ENCODE measurements at places on chromosomes 4 and X.

DNA sequence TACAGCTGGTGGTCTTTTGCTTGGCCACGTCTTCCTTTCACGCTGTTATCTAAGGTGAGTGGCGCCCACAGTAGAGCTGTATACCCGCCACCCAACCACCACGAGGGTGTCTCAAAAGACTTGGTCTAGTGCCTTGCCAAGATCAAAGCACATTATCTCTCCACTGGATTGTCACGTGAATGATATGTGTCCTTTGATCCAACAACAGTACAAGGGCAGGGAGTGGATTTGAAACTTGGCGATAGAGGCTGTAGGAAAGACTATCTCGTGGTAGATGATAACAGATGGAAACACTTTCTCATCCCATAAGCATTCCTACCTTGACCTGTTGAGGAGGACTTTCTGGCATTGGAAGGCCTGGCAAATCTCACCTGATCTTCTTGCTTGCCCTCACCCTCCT is 37.7 kb upstream of the BCLAF3 start:
- no peak for DNase-seq

GRCh38 chrX:49171752-49172279 is at the start of gene PLP2:
TSS of gene PLP2 (plus strand) at chrX:49171898. CDS start at chrX:49172001, 103 bp downstream.
- DNase-seq: no peak

GRCh38 chr4:20276848-20277247 is 25.1 kb downstream of the SLIT2 start:
- DNase-seq: no peak

GRCh38 chr4:127400731-127401346 is 231.9 kb upstream of the INTU start:
- DNase-seq: peak; percentile 74

GRCh38 chrX:13826770-13827169 is 9.9 kb upstream of the GPM6B start:
- DNase-seq: no peak

DNA sequence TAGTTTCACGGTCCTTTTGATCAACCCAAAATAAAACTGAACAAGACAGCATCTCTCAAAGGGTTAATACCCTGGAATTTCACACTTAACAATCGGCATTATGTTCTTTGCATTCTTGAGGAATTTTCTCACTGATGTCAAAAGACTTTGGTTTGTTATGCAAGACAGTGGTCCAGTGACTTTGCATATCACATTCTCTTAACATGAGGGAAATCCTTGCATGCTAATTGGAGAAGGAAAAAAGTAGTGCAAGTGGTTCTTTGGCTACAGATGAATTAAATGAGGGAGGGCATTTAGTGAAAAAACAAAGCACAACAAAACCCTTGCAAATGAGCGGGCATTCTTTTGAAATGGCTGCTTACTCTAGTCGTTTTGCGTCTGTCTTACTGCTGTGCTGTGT is 105.1 kb upstream of the LIMCH1 start:
- no peak for DNase-seq

GRCh38 chr4:96342196-96342595 is 502.3 kb downstream of the PDHA2 start:
- no peak for DNase-seq

DNA sequence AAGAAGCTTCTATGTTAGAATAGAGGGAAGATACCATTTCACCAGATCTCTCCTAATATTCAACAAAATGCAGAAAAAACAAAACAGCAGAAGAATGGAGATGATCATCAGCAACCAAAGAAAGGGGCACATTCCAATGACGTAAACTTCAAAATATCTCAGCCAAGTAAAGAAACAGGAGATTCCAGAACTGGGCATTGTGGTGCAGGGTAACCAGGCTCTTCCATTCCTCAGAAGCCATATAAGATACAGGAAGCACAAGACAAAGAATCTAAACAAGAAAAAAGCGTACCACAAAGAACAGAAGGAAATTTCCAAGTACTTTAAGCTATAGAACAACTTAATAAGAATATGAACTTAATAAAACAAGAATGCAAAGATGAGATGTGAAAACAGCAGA is 6.9 kb upstream of the ARMCX4 start:
- no peak for DNase-seq

- DNase-seq: no peak
These were observed 197.8 kb downstream of the EPHA5 start for GRCh38 chr4:65472531-65472930.

GRCh38 chr4:80008971-80009370 is 64.1 kb downstream of the ANTXR2 start:
- DNase-seq: no peak

GRCh38 chr4:164783976-164784375 is 30.0 kb downstream of the SMIM31 start:
- no peak for DNase-seq

DNA sequence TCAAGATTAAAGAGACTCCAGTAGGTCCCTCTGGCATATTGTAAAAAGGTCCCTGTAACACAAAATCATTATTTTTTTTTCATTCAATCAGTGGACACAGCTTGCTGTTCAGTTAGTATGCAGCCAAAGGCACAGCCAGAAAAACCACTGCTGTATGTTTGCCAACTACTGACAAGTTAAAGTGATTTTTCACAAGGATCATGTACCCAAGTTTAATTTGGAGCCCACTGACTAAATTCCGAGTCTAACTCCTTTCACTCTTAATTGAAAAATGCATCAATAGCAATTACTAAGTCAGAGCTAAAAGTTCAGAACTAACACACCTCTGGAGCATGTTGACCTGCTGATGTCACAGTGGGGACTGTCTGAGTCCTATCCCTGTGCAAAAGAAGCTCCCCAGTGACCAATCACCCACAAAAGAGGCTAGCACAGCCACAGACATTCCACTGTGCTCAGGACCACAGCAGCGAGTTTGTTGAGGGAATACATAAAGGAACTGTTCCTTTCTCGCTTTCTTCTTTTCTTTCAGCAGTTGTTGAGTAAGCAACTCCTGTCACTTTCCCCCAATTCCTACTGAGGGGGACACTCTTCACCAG is 60.4 kb downstream of the STX18 start:
- no peak for DNase-seq

- no peak for DNase-seq
These were observed 89.2 kb downstream of the ZNF330 start for GRCh38 chr4:141309874-141310273.

- no peak for DNase-seq
These were observed 31.9 kb downstream of the EGF start for GRCh38 chr4:109944591-109944990.

DNA sequence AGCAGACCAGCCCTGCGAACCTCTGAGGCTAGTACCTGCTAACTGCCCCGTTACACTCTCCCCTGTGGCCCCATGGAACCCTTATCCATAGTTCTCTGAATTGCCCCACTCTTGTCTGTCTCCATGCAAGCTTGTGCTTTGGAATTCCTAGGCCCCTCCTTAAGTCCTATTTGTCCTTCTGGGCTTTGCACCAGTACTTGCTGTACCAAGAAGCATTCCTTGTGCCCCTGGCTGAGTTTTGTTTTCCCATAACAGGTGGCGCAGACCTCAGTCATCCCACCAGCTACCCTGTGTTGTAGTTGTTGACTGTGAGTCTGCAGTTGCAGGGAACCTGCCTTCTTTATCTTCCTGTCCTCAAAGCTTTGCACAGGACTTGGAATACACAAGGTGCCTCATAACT is 147.9 kb downstream of the AMMECR1 start:
- no peak for DNase-seq

DNA sequence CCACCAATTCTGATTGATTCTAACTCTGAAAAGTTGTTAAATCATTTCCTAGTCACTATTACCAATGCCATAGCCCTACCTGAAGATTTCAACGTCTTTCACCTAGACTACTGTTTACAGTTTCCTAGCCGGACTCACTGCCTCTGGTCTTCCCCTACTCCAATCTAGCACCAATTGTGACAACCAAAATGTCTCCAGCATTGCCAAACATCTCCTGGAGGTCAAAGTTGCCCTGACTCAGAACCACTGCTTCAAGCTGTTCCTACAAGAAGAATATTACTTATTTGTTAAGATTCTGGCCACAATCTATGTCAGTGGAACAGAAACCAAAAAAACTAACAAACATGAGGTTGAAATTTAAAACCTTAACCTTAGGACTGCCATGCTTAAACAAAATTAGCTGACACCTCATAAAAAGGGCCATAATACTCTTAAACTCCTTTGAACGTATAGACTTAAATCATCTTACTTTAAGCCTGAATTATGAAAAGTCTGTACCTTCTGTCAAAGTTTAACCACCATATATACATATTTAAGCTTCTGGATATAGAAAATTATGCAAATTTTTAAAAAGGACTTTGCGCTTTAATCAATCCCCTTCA is 2.1 kb downstream of the PDS5A start:
- DNase-seq: no peak

GRCh38 chrX:153302796-153303195 is 18.8 kb downstream of the PNMA6F start:
- DNase-seq: no peak

DNA sequence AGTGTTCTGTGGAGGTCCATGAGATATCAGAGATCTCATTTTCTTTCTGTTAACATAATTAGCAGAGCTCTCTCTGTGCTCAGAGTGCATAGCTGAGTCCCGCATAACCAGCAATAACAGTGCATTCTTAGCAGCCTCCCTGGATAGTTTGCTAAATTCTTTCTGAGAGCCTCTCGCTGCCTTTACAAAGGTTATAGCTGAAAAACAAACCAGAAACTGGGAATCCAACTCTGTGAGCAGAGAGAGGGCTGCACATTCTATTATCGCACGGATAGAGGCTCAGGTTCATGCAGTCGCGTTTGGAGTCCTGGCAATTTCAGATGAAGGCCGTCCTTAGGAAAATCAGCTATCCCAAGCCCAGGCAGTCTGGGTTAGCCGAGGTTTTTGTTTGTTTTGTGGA is 1.2 kb downstream of the ENPP6 start:
- DNase-seq: no peak

GRCh38 chr4:140186651-140187315 is 32.8 kb upstream of the MAML3 start:
- no peak for DNase-seq

GRCh38 chr4:158459085-158459820 is 62.4 kb upstream of the RXFP1 start:
- DNase-seq: no peak

DNA sequence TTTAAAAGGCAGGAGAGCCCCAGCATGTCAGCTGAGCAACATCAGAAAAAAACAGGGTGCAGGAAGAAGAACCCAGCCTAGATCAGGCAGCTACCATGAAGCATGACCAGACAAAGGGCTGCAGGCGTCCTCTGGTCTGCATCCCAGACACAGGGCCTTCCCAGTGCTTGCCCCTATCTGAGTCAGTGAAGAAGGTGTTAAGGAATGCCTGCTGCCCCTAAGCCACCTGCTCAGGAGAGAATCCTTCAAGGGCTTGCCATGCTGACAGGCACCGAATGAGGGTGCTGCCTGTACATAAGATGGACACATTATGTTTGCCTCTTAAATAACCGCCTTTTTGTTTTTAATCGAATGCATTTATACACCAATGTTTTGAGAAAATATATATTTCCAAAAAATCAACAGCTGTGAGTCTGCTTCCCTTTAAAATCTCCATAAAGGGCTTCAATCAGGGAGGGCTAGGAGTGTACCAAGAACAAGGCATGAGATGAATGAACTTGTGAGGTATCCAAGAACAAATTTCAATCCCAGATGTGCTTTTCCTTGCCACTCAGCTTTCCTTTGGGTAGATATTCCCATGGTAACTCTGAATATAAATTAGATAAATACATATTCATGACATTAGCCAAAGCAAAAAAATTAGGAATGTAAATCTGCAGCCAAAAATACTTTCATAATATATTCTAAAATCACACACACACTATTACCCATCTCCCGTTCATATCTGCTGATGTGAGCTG is 85.1 kb downstream of the SLC9A7 start:
- DNase-seq: no peak

DNA sequence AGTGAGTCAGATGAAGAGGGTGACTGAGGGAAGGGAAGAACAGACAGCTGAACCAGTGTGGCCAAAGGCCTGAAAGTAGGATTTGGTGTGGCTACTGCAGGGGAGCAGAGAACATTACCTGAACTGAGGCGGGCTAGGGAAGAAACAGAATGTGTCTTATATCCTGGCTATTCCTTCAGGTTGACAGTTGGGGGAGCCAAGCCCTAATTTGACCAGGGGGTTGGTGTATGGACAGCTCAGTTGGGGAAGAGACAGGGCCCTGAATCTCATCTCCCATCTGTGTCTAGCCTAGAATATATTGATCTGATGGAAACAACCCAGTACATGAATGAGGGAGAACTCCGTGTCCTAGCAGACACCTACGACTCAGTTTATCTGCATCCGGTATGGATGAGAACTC is 4.2 kb downstream of the HDAC6 start:
- no peak for DNase-seq

Measured in sciatic nerve (tissue), 2 donors.